Articular chondrocyte of knee joint (primary cell): ENCODE measurements at places on chromosomes 2 and 18. TPM values are rescaled to one million over a fixed set of nuclear protein-coding genes. Genes with fewer than 3 reads are reported as not detected.

Gene TP53I3
- 20.9 and 23.8 TPM in 2 replicates for total RNA-seq

Gene BMP10
- total RNA-seq, result not detected in 2 replicates

Gene FHOD3
- total RNA-seq, result 38.3 and 49.9 TPM in 2 replicates

Gene ANXA4
- total RNA-seq, result 49.2 and 53.6 TPM in 2 replicates

Gene ACOXL
- total RNA-seq, result not detected in 2 replicates

Gene NXPH2
- 0.13 TPM in 1 of 2 replicates, not detected in the other for total RNA-seq
